HT-29 (cell line): ENCODE measurements at places on chromosomes 7 and 10.
A peak's percentile ranks its signal among the peaks of the same experiment; 100 is the strongest.

DNA sequence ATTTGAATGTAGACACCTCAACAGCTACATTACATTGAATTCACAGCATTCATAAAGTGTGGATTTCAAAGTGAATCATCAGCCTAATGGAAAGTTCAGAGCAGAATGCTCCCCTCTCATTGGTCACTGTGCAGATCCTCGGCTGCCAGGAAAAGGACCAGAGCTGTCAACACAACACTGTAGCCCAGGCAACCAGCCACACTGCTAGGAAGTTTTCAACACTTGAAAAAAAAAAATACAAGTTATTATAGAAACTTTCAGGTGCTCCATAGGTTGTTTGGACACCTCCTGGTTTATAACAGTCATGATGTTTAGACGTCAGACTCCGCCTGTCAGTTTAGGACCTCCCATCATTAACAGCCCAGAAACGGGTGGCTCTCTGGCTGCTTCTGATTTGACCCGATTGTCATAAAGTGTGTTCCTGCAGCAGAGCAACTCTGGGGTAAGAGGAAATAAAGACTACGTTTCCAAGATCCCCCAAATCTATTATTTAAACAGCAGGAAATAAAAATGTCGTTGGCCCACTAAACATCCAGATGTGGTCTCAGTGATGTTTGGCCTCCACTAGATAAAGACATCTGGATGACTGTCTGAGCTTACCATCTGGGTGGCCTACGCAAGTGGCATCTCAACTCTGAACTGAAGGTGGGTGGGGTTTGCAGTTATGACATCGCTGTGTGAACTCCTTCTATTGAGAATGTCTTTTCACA is 117.4 kb downstream of the CABCOCO1 start:
- DNase-seq: peak; percentile 89

DNA sequence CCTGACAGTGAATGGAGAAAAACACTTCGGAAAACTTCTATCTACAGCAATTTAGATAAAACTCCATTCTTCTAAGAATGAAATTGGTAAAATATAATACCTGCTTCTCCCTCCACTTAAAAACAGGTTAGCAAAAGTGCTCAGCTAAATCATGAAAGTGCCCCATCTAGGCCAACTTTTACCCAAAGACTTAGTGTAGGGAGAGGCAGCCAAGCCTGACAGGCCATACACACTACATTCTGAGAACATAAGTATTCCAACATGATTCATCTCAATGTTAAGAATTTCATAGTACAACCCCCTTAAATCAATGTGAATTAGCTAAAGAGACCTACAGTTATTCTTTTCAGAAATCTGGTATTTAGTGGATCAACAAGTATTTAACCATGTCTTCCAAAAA is 7.2 kb downstream of the FAM3C start:
- no peak for DNase-seq

DNA sequence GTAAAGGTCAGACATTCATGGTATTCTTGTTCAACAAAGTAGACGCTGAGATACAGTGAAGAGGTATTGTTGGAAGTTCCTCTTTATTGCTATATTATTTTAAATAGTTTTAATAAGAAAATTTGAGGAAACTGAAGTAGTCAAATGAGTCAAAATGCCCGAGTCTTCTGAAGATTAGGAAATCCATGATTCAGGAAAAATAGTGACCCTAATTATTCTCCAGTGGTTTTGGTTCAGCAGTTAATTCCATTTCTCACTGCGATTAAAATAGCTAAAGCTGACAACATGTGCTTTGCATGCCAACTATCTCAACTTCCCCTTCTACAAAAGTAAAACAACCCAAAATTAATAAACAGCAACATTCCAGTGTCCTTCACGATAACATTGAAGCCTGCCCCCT is 32.7 kb upstream of the PFKP start:
- no peak for DNase-seq

DNA sequence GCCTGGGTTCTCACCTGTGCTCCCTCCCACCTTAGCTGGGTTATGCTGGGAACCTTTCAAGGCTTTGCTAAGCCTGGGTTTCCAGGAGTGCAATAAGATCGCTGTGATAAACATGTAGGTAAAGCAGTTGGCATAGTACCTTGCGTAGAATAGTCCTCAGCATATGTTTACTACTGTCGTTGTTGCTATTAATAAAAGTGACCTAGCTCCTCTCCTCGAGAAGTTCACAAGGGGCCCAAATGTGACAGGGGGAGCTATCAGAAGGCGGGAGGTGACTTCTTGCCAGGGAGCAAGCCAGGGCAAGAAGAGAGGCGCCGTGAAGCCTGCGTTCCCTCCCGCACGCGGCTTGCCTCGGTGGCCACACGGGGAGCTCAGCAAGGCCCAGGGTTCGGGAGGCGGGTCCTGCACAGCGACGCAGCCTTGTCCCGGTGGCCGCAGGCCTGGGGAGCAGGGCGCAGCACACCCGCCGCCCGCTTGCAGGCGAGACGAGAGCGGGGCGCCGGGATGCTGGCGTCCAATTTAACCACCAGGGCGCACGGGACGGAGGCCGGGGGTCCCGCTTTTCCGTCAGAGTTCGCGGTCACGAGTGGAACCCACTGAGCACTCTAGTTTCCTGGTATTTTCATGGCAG is 106.2 kb downstream of the SNX10 start:
- no peak for DNase-seq

GRCh38 chr10:53135897-53136253 is 363.3 kb upstream of the MBL2 start:
- DNase-seq: no peak

DNA sequence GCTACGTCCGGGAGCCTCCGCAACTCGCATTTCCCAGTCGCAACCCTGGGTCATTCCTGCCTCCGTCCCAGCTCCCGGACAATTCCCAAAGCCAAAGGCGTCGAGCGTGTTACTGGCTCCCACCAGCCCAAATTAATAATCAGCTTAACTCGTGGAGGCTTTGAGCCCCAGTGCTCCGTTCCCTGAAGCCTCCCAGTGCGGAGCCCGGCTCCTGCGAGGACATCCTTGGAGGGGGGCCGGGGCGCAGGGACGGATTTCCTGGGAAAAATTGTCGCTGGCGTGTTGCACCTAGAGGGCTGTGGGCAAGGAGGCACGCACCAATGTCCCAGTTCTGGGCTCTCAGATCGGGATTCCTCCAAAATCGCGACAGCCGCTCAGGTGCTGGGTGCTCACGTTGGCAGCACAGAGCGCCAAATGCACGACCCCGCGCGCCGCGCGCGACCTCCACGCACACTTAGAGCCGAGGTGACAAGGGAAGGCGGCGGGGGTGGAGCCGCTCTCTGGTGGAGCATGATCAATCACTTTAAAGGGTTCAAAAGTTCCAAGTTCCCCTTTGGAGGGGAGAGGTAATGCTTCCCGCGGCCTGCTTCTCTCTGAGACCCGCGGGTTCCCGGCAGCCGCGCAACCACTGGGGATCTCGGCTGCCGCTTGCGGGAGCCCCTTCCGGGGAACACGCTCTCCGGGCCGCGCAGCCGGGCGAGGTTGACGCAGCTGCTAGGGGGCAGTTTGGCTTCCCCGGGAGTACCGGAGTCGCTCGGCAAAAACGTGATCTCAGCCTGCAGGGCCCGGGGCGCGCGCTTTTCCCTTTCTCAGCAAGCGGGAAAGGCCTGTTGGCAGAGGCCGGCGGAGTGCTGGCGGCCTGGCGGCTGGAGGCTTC is 25.5 kb downstream of the SKIDA1 start:
- DNase-seq: no peak

DNA sequence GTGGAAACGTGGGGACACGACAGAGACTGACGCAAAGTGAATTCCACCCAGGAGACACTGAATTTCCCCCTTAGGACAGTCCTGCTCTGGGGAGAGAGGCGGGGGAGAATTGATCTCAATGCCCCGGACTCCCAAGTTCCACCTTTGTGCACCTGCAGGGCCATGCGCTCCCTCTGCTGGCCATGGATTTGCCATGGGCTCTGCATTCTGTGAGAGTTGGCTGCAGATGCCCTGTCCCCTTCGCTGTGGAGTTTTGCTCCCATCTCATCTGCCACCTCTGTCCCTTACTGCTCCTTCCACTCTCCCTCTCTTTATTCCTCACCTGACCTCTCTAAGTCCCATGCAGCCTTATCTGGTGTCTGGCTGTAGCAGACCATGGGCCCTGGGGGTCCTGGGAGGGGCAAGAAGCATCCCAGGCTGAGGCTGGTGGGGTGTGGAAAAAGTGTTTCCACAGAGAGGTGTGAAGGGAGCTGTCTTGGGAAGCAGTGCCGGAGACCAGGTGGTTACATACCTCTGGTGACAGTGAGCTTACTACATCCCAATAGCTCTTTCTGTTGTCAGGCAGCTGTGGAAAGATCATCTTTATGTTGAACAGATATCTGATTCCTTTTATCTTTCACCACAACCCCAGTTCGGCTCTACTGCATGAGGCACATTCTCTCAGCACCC is 14.3 kb downstream of the GHRHR start:
- peak; percentile 87 for DNase-seq

DNA sequence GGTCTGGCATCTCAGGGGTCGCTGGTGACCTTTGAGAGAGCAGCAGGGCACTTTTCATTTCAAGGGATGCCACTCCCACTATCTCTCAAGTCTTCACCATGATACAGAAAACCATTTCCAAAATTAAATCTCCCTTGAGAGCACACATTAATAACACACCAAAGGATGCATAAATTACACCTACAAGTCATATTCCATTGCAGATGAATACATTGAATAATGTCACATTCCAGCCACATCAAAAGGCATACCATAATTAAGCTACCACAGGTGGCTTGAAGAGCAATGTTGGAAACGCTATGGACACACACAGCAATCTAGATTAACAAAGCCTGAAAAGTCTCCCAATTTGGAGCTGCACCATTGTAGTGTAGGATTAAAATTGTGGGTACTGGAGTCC is 353.3 kb upstream of the ZMIZ1 start:
- DNase-seq: no peak

GRCh38 chr10:70568781-70569495 is 33.6 kb downstream of the PRF1 start:
- no peak for DNase-seq

GRCh38 chr10:20598590-20598989 is 298.5 kb downstream of the NEBL start:
- DNase-seq: no peak

- DNase-seq: no peak
Measured at GRCh38 chr7:44194069-44194468, 4.8 kb upstream of the GCK start.

GRCh38 chr7:78326876-78327275 is 528.3 kb downstream of the PHTF2 start:
- DNase-seq: no peak

GRCh38 chr7:45689011-45689796 is 115.0 kb downstream of the ADCY1 start:
- DNase-seq: no peak

GRCh38 chr7:65927489-65928448 is 54.2 kb downstream of the GUSB start:
- no peak for DNase-seq

DNA sequence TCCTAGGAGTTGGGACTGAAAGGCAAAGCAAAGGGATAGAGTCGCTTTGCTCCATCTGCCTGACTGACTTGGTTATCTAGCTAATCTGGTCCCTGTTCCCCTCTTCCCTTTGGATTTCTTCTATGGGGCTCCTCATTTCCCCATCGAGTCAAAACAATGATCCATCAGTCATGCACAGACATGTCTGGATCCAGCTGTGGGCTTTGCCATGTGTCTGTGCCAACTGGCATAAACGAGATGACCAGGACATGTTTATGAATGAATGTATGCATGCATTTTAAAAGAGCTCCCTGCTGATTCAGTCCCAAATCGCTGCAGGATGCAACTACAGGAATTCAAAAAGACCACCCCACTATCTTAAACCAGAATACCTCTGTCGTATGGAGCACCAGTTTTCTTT is 122.0 kb downstream of the ARL4A start:
- no peak for DNase-seq

- DNase-seq: no peak
Measured at GRCh38 chr7:29647020-29647654, 83.5 kb downstream of the PRR15 start.

- no peak for DNase-seq
Measured at GRCh38 chr10:104300002-104300735, 31.2 kb downstream of the GSTO2 start.
